ENCODE measurements at places on chromosomes 4 and X.

- DNase-seq, result no peak
These were observed 269.2 kb upstream of the MAOA start for GRCh38 chrX:43386875-43387274.

GRCh38 chr4:46270986-46271596, 118.8 kb downstream of the GABRA2 start:
- DNase-seq, result no peak

- no peak for DNase-seq
These were observed 305.3 kb downstream of the PRR32 start for GRCh38 chrX:127124871-127125270.

DNA sequence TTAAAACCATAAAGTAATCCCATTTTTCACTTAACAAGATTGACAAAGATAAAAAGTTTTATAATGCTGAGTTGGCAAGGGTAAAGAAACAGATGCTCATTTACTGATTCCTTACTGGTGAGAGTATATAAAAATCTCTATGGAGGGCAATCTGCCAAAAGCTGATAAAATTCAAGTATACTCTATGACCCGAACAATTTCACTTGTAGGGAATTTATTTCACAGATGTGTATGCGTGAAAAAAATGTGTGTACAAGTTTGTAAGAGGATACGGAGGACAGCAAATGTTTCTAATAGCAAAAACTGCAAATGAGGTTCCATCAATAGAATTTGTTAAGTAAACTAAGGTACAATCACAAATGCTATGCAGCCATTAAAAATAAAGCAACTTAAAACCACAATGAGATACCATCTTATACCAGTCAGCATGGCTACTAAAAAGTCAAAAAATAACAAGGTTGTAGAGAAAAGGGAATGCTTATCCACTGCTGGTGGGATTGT, 23.4 kb downstream of the DHX15 start:
- DNase-seq, result no peak

DNA sequence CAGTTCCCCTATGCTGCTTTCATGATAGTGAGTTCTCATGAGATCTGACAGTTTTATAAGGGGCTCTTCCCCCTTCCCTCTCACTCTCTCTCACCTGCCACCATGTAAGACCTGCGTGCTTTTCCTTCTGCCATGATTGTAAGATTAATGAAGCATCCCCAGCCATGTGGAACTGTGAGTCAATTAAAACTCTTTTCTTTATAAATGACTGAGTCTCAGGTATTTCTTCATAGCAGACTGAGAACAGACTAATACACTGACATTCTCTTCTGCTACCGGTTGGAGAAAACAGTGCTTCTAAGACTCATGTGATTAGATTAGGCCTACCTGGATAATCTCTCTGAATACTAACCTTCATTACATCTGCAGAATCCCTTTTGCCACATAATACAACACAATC, 45.4 kb upstream of the TRPC5OS start:
- no peak for DNase-seq

- no peak for DNase-seq
These were observed 199.0 kb downstream of the OPHN1 start for GRCh38 chrX:68234171-68234910.

DNA sequence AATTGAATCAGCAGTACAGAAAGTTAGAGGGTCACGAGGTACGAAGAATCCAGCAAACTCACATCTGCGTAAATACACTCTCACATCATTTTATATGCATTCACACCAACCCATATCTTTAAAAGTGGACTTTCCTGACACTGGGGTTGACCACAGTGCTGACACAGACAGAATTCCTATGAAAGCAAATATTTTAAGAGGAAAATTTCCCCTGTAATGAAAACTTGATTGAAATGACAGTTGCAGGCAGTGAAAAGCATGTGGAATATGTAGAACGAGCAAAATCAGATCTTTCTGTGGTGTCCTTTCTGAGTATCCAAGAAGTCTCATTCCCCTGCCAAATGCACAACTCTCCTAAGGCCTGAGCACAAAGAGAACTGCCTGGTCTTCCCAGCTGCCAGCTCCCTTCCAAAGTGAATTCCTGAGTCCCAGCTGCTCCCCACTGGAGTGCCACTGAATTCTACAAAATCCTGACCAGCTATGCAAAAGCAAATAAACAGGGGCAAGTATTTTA, 50.5 kb upstream of the FAM9C start:
- no peak for DNase-seq

- peak; percentile 48 for DNase-seq
These were observed 61.0 kb downstream of the STX18 start for GRCh38 chr4:4480685-4481398.

DNA sequence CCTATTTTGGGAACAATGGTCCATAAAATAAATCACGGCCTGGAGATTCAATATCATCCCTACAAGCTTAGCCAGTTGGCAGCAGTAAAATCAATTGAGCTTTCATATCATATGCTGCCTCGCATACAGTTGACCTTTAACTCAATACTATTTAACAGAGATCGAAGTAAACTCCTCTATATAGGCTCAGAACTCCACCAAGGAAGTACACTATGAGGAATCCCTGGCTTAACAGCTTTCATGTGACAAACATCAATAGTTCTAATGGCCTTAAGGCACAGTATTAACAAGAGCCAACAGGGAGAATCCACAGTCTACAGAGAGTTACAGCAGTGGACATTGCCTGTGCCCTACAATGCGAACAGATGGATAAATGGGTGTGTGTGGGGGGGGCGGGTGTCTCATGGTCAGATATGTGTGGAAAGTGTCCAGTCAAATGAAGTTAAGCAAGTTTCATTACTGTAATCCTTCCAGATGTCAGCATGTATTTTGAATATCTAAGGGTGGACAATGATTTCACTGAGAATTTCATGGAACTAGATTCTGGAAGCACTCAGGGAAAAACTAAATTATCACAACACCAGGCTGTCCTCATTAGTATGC, 98.2 kb upstream of the FAM9B start:
- no peak for DNase-seq

GRCh38 chr4:4428966-4429875, 42.3 kb downstream of the NSG1 start:
- no peak for DNase-seq

DNA sequence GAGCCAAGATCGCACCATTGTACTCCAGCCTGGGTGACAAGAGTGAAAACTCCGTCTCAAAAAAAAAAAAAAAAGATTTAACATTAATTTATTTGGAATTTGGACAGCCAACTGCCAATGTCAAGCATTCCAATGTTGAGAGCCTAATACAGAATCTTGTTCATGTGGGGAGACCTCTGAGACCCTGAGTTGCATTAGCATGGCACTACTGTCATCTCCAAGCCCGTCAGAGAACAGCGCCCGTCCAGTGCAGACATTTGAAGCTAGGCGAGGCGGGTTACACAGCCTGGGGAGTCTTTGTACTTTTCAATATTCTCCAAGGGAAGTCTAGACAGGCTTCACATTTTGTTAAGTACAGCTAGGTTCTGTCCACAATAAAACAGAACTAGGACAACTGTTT, 126.7 kb downstream of the CHRNA9 start:
- DNase-seq, result no peak

DNA sequence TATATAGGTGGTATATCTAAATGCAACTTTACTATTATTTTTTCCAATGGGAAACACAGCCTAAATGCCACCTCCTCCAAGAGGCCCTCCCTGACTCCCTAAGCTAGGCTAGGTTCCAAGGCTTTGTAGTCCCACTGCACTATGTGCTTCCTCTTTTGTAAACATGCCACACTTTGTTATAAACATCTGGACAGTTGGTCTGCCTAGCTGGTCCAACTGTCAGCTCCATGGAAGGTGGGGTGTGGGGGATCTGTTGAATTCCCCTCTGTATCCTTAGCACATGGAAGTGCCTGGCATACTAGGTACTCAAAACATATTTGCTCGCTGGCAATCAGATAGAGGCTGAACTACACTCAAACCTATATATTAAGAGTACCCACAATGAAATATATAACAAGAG, 63.4 kb downstream of the SLC9A7 start:
- DNase-seq, result no peak

DNA sequence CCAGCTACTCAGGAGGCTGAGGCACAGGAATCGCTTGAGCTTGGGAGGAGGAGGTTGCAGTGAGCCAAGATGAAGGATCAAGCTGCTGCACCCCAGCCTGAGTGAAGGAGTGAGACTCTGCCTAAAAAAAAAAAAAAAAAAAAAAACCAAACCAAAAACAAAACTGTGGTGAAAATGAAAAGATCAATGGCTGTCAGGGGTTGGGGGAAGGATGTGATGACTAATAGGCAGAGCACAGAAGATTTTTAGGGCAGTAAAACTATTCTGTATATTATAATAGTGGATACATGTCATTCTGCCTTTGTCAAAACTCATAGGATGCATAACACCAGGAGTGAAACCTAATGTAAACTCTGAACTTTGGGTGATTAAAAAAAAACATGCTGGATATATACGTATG, 69.9 kb upstream of the ELOVL6 start:
- DNase-seq, result no peak

DNA sequence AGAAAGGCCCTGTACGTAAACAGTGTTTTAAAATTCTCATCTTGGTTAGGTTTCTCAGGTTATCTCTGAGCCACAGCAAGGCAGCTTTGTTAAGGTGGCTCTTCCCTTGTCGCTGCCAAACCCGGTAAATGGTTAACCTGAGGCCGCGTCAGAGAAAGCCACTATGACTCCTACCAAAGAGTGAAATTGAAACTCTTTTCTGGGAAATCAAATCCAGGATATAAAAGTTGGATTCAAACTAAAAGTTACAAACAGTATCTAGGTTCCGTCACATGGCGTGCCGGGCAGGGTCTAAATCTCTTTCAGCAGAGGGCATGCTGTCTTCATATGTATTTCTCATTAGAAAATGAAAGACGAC, 433 bp downstream of the MMAA start:
- peak; percentile 41 for DNase-seq

GRCh38 chr4:7607156-7607910, 172.6 kb upstream of the PSAPL1 start:
- peak; percentile 27 for DNase-seq

GRCh38 chr4:118765399-118765798, 70.5 kb downstream of the SEC24D start:
- peak; percentile 76 for DNase-seq

- DNase-seq, result no peak
These were observed 10.9 kb upstream of the MAN2B2 start for GRCh38 chr4:6563935-6564645.

- no peak for DNase-seq
These were observed 953.4 kb upstream of the NDST4 start for GRCh38 chr4:116066711-116067245.

DNA sequence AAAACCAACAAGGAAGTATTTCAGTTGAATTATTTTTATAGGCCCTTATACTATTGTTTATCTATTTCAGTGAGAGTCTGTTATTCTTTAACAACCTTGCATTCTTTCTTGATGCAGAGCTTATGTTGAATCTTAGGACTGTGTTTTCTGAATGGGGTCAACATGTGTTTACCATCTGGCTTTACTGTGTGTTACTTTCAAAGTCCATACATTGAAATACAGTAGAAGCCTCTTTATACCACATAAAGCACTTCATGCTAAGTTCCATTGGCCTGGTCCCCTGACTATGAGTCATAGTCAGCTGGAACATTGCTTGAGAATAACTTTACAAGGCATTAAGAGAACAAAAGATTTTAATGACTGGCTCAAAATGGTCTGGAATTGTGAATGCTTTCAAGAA, 152.6 kb downstream of the GASK1B start:
- DNase-seq, result peak; percentile 12

GRCh38 chr4:1654216-1654955, 29.7 kb downstream of the FAM53A start:
- DNase-seq, result no peak

DNA sequence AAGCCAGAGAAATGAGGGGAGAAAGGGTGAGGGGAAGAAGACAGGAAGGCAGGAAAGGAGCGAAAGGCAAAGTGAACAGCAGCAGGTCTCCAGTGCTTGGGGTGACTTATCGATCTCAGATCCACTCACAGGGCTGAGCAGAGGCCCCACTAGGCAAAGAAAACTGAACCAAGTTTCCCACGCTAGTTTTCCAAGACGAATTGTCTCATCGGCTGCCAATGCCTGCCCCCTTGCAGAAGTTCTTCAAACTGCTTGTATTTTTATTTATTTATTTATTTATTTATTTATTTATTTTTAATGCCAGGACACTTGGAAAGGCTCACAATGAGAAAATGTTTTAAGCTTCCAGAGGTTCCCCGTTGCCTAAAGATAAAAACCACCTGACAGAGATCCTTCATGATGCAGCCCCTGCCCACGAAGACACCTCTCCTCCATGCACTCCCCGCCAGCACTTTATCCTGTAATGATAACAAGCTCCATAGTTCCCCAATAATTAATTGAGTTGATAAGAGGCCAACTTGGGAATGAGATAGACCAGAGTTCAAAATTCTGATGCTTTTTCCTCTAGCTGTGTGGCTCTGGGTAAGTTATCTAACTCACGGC, 43.2 kb downstream of the QDPR start:
- peak; percentile 35 for DNase-seq

GRCh38 chr4:147616849-147617172, 386 bp upstream of the TMEM184C start:
- no peak for DNase-seq

- DNase-seq, result no peak
These were observed 68.4 kb downstream of the PDLIM5 start for GRCh38 chr4:94519925-94520789.

DNA sequence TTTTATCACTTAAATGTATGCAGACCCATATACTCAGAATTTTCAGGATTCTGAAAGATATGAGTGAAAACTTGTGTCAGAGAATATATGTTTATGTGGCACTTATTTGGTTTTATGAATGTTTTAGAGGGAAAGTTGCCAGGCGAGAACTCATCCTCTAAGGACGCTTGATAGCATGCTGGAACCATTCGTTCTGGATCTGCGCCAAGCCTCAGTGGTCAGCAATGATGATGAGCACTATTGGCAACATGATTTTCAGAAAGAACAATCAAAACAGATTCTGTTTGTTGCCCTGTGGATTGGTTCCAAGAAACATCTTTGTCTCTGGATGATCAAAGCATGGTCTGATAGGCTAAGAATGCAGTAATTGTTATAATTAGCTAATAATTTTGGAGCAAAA, 32.1 kb upstream of the RAPGEF2 start:
- DNase-seq, result no peak

DNA sequence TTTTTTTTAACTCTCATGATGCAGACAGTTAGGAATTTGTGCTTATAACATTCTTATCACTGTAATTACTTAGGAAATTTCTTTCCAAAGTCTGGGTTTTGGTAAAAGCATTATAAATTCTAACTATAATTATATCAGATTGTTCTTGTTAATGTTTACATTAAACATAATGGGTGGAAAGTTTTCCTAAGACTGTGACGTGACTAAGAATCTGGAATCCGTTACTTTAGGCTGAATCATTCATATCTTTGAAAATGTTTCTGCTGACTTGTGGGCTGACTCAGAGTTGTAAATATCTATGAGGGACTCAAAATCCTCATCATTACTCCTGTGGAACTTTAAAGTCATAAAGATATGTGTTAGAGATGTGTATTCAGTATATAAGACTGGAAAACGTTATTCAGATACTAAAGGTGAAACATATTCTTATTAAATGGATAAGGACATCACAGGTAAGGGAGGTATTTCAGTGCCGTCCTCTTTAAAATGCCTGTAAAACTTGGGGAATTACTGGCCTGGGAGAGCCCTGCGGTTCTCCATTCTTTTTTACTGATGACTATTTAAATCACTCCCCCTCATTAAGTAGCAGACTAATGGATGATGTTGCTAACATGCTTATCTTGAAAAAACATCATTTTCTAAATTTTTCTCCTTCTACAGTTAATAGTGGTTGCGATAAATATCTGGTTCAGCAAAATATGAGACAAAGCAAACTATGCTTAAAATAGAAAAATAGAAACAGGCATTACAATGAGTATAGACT, 159.0 kb downstream of the DCLK2 start:
- DNase-seq, result peak; percentile 57
